ENCODE measurements at places on chromosomes 3 and 15.
A peak's percentile ranks its signal among the peaks of the same experiment; 100 is the strongest.

- no peak for DNase-seq
These were observed 14.7 kb upstream of the HDC start for GRCh38 chr15:50280271-50280670.

DNA sequence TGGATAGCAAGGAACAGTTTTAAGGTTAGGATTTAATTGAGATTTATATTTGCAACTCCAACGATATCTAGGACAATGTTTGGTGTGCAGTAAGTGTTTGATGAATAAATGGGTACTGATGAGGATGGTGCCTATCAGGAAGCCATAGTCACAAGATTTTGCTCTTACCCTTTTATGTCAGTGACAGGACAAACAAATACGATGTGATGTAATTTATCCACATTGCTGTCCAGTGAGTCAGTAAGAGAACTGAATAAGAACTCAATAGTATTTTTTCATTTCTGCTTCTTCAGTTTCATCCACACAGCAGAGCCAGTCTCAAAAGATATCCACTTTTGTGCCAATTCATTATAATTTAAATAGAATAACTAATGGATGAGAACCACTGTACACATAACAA is 18.5 kb downstream of the C3orf85 start:
- no peak for DNase-seq

- DNase-seq, result no peak
These were observed 14.1 kb downstream of the FYCO1 start for GRCh38 chr3:45981346-45982074.

- DNase-seq, result no peak
These were observed 26.7 kb downstream of the ABHD2 start for GRCh38 chr15:89114990-89115389.

DNA sequence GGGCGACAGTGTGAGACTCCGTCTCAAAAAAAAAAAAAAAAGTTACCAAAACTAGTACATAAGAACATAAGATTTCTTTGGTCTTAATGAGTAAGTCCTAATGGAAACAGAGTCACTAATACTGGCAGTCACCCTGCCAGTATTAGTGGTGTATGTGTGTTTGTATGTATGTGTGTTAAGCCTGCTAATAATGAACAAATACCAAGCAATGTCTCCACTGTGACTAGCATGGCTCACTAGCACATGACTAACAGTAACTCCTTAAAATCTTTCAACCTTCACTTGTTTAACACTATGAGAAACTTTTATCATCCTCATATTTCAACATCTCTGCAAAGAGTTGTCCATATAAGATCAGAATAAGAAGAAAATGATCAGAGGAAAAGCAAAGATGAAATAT is 231.0 kb upstream of the ATP11B start:
- DNase-seq, result no peak

DNA sequence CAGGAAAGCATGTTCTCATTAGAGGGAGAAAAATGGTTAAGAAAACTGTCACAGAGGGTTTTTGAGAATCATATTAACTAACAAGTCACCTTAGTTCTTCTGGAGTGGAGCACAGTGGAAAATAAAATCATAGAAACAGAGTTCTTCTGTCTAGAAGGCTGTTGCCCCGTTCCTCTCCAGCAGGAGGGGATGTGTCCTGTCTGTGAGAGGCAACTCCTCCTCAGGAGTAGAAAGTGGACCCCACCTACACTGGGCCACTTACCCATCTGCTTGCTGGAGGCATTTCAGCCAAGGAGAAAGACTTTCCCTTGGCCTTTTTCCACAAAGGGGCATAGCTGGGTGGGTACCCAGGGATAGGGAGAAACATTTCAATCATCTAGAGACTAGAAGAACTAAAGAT is 106.6 kb downstream of the SSR3 start:
- DNase-seq, result peak; percentile 72

DNA sequence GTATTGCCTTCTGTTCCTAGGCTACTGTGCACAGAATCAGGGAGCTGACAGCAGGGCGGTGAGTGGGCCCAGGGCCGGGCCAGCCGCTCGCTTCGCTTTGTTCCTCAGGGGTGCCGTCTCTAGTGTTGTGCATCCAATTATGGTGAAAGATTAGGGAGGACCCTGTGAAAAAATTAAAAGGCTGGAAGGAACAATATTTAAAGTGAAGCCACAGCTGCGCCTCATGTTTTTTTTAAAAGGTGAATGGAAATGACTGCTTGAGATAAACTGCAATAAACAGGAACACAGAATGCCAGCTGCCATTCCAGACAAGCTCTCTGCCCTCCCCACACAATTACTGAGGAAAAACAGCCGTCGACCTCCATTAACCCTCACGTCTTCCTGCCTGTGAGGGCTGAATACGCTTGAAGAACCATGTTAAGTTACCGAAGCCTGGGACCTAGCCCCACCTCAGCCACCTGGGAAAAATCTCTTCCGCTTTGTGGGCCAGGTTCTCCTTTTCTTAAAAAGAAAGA is 132.0 kb upstream of the IL12A start:
- DNase-seq, result no peak

DNA sequence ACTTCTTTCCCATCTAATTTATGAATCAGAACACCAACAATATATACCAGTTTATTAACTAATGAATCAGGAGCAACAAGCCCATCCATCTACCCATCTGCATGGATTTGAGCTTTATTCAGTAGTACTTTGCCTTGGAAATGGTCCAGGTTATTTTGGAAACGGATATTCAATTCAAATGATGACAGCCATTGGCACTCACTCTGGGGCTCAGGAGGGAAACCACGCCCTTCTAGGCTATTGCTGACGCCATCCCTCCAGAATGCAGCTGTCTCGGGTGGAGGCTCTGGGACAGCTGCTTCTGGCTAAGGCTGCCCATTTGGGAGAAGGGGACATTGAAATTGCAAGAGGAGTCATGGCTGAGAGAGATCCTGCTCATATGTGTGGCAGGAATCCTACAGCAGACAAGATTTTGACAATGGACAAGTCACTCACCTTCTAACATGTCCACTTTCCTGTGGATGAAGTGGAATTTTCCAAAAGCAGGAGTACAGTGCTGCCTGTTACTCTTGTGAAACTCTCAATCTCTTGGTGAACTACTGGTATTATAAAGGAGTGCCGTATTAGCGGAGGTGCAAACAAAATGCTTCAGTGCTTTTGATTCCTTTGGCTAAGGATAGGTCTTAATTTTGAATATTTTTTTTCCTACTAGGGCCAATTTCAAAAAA is 29.3 kb upstream of the TRAK1 start:
- DNase-seq, result no peak

DNA sequence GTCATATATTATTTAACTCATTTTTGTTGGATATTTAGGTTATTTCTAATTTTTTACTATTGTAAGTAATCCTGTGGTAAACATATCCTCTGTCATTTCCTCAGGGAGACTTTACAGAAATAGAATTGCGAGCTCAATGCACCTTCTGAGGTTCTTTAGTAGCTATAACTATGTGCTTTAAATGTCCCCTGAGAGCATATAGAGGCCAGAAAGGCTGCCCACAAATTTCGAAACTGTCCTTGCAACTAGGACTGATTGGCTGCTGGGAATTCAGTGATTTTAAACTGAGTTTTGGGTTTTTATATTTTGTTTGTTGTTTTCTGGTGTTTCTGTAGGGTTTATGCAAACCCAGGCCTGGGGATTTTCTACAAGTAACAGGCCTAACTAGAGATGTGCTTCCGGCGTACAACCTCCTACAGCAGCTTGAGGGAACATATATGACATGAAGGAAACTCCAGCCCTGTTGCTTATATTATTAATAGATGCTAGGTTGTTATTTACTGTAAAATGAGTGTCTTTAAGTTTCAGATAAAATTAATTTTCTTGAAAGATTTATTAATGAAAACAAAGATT is 29.1 kb upstream of the P4HTM start:
- DNase-seq, result no peak

DNA sequence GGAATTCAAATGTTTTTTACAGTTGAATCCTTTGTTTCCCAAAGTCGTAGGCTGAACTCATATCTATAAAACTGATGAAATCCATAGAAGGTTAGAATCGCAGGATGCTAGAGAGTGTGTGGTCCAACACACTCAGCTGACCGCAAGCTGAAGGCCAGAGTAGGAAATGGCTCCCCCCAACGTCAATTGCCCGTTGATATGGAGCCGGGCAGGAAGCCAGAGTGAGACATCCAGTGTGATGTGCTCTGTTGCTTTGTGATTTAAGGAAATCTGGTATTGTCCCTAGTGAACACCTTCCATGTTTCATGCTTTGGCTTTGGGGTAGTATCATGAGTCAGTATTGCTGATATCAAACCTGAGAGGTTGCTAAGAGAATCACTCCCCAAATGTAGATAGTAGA is 5.8 kb upstream of the MEX3B start:
- no peak for DNase-seq

- DNase-seq, result no peak
These were observed 108.0 kb upstream of the TBC1D5 start for GRCh38 chr3:17850448-17850847.

- peak; percentile 90 for DNase-seq
These were observed 518.4 kb downstream of the FOXP1 start for GRCh38 chr3:71064956-71065763.

GRCh38 chr3:43180694-43181093 is 74.8 kb upstream of the POMGNT2 start:
- DNase-seq, result no peak

DNA sequence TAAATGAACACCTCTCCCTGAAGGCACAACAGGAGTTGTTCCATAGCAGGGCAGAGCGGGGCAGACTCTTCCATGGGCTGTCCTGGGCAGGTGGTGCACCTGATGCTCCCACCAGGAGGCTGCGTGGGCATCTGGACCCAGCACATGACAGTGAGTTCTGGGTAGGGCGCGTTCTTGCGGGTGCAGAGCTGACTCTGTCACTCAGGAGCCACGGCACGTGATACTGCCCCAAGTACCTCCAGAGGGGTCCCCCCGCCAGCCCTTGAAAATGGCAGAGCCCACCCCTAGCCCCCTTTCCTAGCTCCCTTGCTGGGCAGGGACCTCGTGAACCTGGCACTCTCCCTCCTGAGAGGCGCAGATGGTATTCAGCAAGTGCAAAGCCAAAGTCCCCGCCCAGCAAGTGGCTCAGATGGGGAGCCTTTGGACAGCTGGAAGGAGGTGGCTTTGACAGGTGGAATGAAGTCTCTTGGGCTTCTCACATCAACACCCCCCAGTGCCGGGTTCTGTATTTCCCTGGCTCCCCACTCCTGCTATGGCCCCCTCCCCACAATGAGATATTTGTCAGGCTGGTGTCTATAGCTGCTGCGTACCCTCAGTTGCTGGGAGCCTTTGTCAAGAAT is 172.1 kb downstream of the TBC1D2B start:
- DNase-seq, result peak; percentile 46

- no peak for DNase-seq
These were observed 8.2 kb downstream of the TBC1D23 start for GRCh38 chr3:100269001-100269400.

DNA sequence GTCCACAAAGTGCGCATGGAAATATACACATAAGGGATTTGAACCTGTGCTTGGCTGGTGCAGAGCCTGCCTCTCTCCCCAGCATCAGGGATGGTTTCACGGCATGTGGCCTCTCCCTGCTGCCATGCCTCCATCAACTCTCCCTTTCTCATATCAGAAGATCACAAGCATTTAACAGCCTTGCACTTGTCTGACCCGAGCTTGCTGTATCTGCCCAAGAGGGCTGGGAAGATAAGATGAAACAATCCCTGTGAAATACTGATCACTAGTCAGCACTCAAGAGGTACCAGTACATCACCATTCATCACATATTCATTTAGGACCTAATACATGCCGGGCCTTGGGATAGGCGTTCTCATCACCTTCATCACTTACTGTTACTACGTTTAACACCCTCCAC is 107.6 kb upstream of the ARHGEF3 start:
- DNase-seq, result no peak

DNA sequence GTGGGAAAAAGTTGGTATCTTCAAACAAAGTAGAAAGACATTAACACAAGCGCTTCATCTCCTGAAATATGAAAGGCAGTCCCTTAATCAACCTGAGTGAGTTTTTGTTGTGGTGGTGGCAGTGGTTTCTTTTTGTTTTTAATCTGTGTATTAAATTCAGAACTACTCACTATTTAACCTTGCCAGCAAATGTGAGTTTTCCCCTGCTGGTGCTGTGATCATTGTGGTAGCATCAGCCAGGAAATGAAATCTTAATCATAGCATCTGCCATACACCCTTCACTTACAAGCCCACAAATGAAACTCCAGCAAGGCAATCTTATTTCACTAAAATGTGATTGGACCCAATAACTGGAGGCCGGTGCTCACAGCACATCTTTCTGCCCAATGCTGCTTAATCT is 229.7 kb downstream of the SHOX2 start:
- no peak for DNase-seq

DNA sequence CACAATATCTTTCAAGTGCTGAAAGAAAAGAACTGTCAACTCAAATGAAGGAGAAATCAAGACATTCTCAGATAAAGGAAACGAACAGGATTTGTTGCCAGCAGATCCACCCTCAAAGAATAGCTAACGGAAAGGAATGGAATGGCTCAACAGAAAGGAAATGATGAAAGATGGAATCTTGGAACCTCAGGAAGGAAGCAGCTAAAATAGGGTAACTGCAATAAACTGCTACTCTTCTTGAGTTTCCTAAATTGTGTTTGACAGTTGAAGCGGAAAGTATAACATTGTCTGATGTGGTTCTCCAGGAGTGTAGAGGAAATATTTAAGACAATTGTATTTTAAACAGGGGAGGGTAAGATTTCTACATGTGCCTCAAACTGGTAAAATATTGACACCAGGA is 22.0 kb downstream of the PRR23E start:
- no peak for DNase-seq

DNA sequence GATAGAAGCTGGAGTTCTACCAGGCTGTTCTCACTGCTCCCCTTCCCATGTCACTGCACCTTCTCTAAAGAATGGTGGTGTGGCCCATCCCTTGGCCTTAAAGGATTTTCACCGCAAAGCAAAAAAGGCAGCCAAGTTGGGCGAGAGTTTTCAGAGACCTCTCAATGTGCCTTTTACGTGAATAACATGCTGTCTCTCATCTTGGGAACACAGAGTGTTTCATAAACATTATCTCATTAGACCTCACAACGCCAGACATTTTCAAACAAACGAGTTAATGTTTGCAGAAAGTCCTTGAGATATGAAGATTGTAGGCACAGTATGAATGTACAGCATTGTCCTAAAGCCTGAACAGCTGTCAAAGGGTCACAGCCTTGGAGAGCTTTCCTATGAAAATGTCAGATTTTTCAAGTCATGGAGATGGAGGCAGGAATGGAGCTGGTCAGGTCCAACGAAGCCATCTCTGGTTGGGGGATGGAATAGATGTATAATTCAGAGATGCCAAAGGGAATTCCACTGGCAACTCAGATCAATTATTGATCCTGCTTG is 21.3 kb downstream of the TM4SF1 start:
- DNase-seq, result no peak
